ENCODE measurements at places on chromosomes 5 and 9.

GRCh38 chr5:10306806-10307205, 896 bp downstream of the CMBL start:
- H3K36me3 ChIP-seq, result no peaks in the 10 kb centered on the region
- no peaks in the 10 kb centered on the region for H3K4me1 ChIP-seq

- no peak overlapping the region for H3K4me3 ChIP-seq
- H3K27me3 ChIP-seq, result no peaks in the 10 kb centered on the region
- no peak overlapping the region for H3K27ac ChIP-seq
- H3K4me1 ChIP-seq, result no peaks in the 10 kb centered on the region
- H3K36me3 ChIP-seq, result no peaks in the 10 kb centered on the region
- DNase-seq, result peak; percentile 49
These were observed 8.6 kb downstream of the SLC6A3 start for GRCh38 chr5:1436681-1437080.

DNA sequence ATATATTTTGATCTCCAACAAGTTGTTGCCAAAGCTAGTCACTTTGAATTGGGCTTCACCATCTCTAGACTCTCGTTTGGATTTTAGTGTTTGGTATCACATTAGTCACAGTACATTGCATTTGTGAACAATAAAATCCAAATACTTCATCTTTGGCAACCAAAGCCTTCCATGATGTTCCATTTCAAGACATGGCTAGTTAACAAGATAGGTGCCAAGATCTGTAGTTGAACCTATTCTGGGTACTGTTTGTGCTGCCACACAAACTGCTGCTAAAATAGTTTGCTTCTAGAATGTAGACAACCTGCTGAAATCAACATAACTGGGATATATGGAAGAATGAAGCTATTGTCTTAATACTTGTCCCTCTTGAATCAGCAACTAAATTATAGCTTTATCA, 207.5 kb downstream of the LRRC70 start:
- no peaks in the 10 kb centered on the region for H3K27me3 ChIP-seq
- no peaks in the 10 kb centered on the region for H3K36me3 ChIP-seq
- no peak overlapping the region for H3K27ac ChIP-seq
- no peak for DNase-seq

DNA sequence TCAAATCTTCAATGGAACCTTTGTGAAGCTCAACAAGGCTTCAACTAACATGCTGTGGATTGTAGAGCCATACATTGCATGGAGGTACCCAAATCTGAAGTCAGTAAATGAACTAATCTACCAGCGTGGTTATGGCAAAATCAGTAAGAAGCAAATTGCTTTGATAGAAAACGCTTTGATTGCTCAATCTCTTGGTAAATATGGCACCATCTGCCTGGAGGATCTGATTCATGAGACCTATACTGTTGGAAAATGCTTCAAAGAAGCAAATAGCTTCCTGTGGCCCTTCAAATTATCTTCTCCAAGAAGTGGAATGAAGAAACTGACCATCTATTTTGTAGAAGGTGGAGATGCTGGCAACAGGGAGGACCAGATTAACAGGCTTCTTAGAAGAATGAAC, 54.7 kb upstream of the TTC39B start:
- H3K27me3 ChIP-seq, result no peaks in the 10 kb centered on the region
- no peaks in the 10 kb centered on the region for H3K4me1 ChIP-seq
- no peaks in the 10 kb centered on the region for H3K36me3 ChIP-seq
- H3K27ac ChIP-seq, result no peak overlapping the region

DNA sequence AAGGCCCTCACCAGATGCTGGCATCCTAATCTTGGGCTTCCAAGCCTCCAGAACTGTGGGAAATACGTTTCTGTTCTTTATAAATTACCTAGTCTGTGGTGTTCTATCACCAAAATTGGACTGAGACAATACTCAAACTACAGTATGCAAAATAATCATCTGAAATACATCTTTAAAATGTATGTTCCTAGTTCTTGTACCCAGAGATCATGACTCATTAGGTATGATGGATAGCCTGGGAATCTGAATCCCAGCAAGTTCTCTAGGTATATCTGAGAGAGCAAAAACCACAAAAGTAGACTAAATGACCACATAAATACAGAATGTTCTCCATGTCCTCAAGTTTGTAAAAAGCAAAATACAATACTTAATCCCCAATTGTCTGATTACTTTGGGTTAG, 166.3 kb downstream of the YIPF5 start:
- H3K4me3 ChIP-seq, result no peak overlapping the region
- H3K27ac ChIP-seq, result no peak overlapping the region
- H3K4me1 ChIP-seq, result no peaks in the 10 kb centered on the region

- H3K4me1 ChIP-seq, result peaks cover 9% of the 10 kb centered on the region
- H3K27ac ChIP-seq, result peak overlapping the region; percentile 70
- H3K36me3 ChIP-seq, result no peaks in the 10 kb centered on the region
- no peak for DNase-seq
These were observed 669 bp upstream of the ZFP37 start for GRCh38 chr9:113057193-113057592.

GRCh38 chr5:151458314-151458713, 10.9 kb downstream of the SLC36A1 start:
- no peak overlapping the region for H3K27ac ChIP-seq
- no peak for DNase-seq
- H3K4me1 ChIP-seq, result no peaks in the 10 kb centered on the region
- no peaks in the 10 kb centered on the region for H3K27me3 ChIP-seq

DNA sequence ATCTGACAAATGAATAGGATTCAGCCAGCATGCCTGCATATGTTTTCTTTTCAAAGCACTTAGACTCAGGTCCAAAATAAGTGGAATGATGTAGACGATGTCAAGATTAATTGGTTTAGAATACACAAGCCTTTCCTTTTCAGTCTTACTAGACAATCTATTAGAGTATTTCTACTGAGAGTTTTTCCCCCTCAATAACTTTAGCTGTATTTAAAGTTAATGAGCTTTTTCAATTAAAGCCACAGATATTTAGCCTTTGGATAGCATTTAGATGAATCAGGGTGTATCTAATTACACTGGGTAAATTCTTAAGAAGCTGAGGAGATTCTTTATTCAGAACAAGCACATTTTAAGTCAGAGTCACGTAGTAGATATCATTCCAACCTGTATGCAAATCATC, 198.7 kb upstream of the MPDZ start:
- H3K27me3 ChIP-seq, result no peaks in the 10 kb centered on the region
- no peak overlapping the region for H3K27ac ChIP-seq
- H3K4me3 ChIP-seq, result no peak overlapping the region
- H3K4me1 ChIP-seq, result no peaks in the 10 kb centered on the region
- no peak for DNase-seq
- H3K36me3 ChIP-seq, result no peaks in the 10 kb centered on the region

- H3K4me1 ChIP-seq, result no peaks in the 10 kb centered on the region
- H3K27ac ChIP-seq, result no peak overlapping the region
- no peaks in the 10 kb centered on the region for H3K27me3 ChIP-seq
- peak; percentile 50 for DNase-seq
- H3K4me3 ChIP-seq, result no peak overlapping the region
- H3K36me3 ChIP-seq, result peaks cover 71% of the 10 kb centered on the region
These were observed 63.5 kb downstream of the ZNF354C start for GRCh38 chr5:179123491-179124272.

GRCh38 chr5:159458217-159458711, 128.0 kb upstream of the IL12B start:
- no peak for DNase-seq
- H3K4me3 ChIP-seq, result no peak overlapping the region
- no peaks in the 10 kb centered on the region for H3K27me3 ChIP-seq
- H3K4me1 ChIP-seq, result no peaks in the 10 kb centered on the region
- H3K27ac ChIP-seq, result no peak overlapping the region

- H3K27me3 ChIP-seq, result no peaks in the 10 kb centered on the region
- peaks cover 54% of the 10 kb centered on the region for H3K4me1 ChIP-seq
- no peaks in the 10 kb centered on the region for H3K36me3 ChIP-seq
These were observed 75.9 kb downstream of the SLC38A9 start for GRCh38 chr5:55636177-55636576.

GRCh38 chr9:17600962-17601593, 22.2 kb downstream of the SH3GL2 start:
- H3K4me1 ChIP-seq, result no peaks in the 10 kb centered on the region
- H3K27ac ChIP-seq, result no peak overlapping the region
- no peaks in the 10 kb centered on the region for H3K27me3 ChIP-seq
- no peaks in the 10 kb centered on the region for H3K36me3 ChIP-seq

DNA sequence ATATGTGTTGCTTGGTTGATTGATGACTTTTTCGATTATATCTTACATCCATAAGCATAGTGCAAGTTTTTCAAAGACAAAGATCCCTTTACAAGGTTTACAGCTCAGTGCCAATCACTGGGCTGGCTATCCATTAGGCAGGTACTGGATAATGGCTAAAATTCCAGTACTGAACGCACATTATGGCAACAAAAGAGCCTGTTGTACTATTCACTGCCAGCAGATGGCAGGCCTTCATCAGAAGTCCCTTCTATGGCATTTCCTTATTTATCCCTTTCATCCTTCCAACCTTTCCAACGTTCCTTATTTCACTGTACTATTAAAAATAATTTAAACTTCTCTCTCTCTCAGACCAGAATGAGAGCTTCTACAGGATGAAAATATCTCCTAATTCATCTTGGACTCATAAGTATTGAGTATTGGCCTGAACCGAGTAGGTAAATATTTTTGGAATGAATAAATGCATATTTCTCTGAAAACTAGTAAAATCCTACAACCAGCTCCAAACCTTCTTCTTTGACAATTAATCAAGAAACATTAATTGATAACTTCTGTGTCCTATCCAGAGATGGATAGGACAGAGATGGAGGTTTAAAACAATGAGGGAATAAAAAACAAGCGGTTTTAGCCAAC, 6.7 kb upstream of the WNT8A start:
- H3K27me3 ChIP-seq, result no peaks in the 10 kb centered on the region
- DNase-seq, result peak; percentile 68
- H3K4me3 ChIP-seq, result no peak overlapping the region
- H3K27ac ChIP-seq, result no peak overlapping the region
- no peaks in the 10 kb centered on the region for H3K4me1 ChIP-seq

DNA sequence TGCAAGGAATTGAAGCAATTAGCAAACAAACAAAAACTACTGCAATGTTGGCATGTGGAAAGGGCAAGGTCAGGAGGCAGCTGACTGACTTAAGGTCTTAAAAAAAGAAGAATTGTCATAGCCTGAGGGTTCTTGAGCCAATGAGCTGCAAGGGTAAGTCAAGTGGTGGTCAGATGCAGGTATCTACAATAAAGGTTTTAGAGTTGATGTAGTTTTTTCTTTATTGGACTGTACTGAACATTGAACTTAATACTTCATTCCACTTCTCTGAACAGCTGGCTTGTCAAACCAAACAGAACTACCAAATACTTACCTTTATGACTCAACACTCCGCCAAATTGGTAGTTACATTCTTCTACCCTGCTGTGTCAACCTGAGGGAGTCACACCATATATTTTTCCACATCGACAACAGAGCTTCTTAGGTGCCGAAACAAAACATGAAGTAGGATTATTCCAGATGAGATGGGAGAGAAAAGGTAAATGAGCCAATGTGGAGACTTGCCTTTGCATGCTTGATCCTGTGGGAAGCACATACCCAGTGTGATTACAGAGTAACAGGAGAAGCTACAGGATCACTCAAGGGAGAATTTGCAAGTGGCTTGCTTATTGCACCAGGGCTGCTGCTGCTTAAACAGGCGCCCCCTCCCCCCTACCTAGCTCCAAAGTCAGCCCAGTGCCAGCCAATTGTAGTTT, 35.3 kb downstream of the EQTN start:
- H3K4me3 ChIP-seq, result no peak overlapping the region
- no peaks in the 10 kb centered on the region for H3K36me3 ChIP-seq
- H3K27me3 ChIP-seq, result no peaks in the 10 kb centered on the region
- no peak overlapping the region for H3K27ac ChIP-seq

- DNase-seq, result no peak
- peaks cover 22% of the 10 kb centered on the region for H3K4me1 ChIP-seq
- H3K27me3 ChIP-seq, result no peaks in the 10 kb centered on the region
- peak overlapping the region; percentile 86 for H3K27ac ChIP-seq
- peak overlapping the region; percentile 96 for H3K4me3 ChIP-seq
- H3K36me3 ChIP-seq, result no peaks in the 10 kb centered on the region
These were observed 813 bp downstream of the ERMP1 start for GRCh38 chr9:5832071-5832537.

Data from tibial artery (tissue), 4 donors.